ENCODE measurements at places on chromosomes 2 and 18. TPM values are rescaled to one million over a fixed set of nuclear protein-coding genes. Genes with fewer than 3 reads are reported as not detected.

GRCh38 chr18:22639026-22639463 lies 221.3 kb upstream of the CTAGE1 start:
- no peak for DNase-seq

GRCh38 chr2:62287899-62288880 lies 92.3 kb downstream of the B3GNT2 start:
- no peak for DNase-seq

- no peak for DNase-seq
Measured at GRCh38 chr2:62794791-62795190, 89.3 kb downstream of the EHBP1 start.

GRCh38 chr2:129888896-129889295 lies 90.6 kb upstream of the RAB6C start:
- no peak for DNase-seq

DNA sequence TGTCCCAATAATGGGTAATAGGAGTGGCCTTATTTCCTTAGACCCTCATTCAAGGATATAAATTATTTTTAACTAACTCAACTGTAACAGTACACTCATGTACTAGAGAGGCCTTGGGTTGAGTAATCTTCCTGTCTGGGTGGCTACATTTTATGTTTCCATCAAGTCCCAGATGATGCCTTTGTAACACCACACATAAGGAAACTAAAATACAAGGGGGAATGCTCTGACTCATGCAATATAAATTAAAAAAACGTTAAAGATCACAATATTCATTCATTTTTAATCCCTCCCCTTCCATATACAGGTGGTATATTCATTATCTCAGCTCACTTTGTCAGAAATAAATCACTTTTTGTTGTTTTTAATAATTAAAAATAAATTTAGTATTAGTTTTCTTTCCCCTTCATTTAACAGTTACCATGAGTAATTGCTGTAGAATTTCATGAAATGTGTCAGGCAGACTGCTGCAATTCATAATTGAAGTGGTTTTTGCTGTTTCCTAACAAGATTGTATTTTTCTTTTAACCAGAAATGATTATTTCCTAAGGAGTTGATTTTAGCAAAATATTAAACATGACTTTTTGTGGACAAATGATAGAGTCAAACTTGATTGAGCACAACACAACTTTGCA lies 1403.6 kb downstream of the SUCLG1 start:
- no peak for DNase-seq

The DLGAP1 gene
- 80.2 TPM for total RNA-seq

The POTEJ gene
- not detected for total RNA-seq

The TWIST2 gene
- 0.16 TPM for total RNA-seq

GRCh38 chr18:79548621-79548985 lies 131.0 kb upstream of the CTDP1 start:
- DNase-seq, result no peak

The SCN9A gene
- total RNA-seq, result 121 TPM

The CHRND gene
- not detected for total RNA-seq

DNA sequence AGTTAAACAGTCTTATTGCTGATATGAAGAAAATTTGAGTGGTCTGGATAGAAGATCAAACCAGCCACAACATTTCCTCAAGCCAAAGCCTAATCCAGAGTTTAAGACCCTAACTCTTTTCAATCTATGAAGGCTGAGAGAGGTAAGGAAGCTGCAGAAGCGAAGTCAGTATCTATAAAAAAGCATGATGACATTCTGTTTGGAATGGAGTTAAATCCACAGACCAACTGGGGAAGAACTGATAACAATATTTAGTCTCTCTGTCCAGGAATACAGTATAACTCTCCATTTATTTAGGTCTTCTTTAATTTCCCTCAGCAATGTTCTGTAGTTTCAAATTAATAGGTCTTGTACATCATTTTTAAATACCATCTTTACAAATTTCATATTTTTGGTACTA lies 16.0 kb downstream of the PIGN start:
- no peak for DNase-seq

- DNase-seq, result no peak
Measured at GRCh38 chr2:229768235-229768634, 53.9 kb upstream of the DNER start.

The TMX3 gene
- total RNA-seq, result 84.7 TPM

DNA sequence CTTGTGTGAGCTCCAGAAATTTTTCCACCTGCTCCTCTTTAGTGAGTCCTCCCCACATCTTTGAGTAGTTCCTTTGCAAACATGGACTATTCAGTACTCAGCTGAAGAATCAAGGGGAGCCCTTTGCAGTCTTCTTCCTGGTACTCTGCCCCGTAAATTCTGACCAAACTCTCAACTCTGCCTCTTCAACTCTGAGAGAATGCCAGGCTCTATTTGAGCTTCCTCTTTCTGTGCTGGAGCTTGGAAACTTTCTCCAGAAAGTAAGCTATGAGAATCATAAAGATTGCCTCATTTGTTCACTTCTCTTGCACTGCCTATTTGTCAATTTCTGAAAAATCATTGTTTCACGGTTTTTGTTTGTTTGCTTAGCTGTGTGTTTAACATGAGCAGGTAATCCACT lies 7.4 kb upstream of the STAT4 start:
- no peak for DNase-seq
